Activated naive CD8-positive, alpha-beta T cell treated with anti-CD3 and anti-CD28 coated beads, Interleukin-2, amount 50 U/mL, for 24 hours (primary cell): ENCODE measurements at places on chromosomes 3 and 15.

DNA sequence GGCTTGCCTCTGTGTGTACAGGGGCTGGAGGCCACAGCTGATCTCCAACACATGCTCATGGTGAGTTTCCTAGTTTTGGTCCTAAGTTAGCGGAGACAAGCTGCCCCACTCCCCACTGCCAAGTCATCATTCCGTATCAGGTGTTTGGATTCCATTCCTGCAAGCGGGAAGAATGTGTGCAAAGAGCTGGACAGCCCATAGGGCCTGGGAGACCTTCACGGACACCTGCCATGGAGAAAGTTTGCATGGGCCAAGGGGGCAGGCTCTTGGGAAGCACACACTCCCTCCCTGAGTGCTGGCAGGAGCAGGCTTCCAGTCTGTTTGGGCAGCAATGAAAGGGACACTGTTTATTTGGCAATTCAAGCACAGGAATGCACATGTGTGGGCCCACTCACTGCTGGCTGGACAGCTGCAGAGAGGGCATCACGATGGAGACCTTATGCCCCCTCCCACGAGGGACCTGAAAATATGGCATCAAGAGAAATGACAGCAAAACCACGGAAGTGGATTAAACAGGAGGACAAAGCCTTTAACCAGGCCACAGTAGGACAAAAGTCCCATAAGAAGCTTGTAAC, 149.7 kb downstream of the KLF13 start:
- DNase-seq = no peak

DNA sequence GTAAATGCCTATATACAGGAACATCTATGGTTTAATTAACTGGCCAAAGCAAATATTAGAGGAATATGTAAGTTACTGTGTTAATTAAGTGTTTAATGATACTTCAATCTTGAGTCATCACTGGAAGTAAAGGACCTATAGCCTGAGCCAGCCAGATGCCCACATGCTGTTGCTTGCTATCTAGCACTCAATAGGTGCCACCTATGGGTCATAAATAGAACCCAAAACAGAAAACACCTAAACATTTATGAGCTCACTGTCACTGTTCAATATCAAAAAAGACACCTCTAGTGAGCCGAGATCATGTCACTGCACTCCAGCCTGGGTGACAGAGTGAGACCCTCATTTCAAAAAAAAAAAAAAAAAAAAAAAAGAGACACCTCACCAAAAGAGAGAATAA, 48.4 kb upstream of the IP6K2 start:
- DNase-seq = no peak

DNA sequence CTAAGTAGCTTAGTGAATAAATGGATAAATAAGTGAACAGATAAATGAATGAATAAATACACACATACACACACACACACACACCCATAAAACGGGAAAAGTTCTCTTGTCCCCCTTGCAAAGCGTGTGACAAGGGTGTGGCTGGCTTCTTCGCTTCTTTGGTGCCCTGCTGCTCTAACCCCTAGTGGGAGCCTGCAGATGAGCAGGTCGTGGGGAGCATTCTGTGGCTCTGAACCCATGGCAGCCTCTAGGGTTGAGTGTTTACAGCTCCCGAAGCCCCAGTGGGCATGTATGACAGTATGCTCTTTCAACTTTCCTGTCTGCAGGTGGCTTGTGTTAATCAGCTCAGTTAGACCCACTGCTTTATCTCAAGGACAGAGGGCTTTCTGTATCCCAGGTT, 582.3 kb downstream of the EDEM1 start:
- DNase-seq = no peak

DNA sequence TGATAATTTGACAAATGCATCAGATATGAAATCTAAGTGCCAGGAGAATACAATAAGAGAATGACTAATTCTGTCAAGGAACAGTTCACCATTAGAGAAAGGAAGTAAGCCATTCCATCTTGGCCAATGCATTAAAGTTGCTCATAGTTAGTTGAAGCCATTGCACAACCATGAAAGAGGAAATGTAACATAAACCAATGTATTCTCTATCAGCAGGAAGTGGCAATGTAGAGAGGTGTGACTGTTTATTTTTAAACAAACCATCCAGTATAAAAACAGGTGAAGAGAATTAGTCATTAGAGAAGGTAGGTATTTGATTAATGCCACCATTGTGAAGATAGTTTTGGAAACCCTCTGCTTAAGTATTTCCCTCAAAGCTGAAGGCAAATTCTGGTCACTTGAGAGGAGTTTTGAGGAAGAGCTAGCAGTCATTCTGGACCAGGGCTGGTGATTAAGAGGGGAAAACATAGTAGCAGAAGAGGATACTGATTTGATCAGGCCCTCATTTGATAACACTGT, 10.7 kb upstream of the ANXA2 start:
- DNase-seq = no peak

GRCh38 chr3:194070220-194070633, 65.7 kb upstream of the HES1 start:
- no peak for DNase-seq

DNA sequence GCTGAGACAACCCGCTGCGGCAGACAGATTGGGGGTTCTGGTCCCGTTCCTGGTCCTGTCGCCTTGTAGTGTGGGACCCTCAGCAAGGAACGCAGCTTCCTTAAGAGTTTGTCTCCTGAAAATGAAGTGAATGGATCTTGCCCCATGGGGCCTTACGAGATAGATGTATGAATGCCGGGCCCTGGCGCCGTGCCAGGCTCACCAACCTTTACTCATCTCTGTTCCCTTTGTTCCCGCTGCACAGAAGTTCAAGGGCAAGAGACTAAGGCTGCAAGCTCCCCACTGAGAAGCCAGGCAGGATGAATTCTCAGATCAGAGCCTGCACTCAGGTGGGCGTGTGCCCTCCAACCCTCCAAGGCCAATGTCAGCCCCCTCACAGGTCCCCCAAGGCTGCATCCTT, 162.7 kb upstream of the IQSEC1 start:
- no peak for DNase-seq

- no peak for DNase-seq
Measured at GRCh38 chr15:61584410-61584809, 355.3 kb upstream of the RORA start.

DNA sequence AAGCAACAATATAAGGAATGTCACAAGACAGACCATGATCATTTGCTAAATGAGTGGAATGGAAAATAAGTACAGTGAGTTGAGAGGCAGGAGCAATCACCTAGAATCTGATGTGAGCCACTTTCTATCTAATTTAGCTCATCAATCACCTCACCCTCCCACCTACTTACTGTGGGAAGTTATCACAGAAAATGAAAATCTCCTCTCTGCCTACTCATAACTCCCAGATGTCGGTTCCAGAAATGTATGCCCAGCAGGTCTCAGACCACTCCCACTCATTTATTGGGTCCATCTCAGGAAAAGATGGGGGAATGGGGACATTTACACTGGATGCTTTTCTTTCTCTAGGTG, 270.9 kb downstream of the FHIT start:
- DNase-seq = no peak

GRCh38 chr15:52257734-52258062, 37.9 kb downstream of the MYO5C start:
- DNase-seq = no peak

DNA sequence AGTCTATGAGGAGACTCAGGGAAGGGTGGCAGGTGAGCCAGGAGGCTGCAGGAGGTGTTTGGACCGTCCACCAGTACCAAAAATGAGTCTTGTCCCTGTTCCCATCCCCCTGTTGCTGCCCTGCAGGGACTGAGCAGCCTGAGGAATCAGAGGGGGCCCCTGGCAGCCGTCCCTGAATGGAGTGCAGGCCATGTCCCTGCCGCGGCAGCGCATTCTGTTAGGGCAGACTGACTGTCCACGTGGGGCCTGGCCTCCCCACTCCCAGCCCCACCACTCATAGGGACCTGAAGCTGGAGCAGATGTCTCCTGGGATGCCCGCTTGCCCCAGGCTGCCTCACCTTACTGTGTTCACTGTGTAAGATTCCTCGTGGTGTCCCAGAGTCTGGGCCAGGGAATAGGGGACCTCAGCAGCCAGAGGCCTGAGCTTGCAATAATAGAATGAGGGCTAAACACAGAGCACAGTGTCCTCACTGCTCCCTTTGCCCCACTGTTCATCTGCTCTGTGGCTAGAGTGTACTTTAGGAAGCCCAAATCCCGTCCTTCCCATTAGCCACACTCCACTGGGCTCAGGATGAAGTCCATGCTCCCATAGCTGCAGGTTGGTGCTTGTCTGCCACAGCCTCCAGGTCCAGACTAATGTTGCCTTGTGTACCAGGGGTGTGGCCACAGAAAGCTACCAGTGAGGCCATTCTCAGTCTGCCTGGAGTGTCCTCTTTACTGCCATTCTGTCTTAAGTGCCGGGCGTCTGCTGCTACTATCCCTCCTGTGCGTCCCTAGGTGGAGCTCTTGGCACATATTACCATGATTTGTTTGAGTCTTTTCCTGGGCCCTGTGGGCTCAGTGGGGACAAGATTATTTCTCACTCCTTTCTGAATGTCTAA, 63.2 kb downstream of the HCN4 start:
- no peak for DNase-seq

- no peak for DNase-seq
Measured at GRCh38 chr3:87173776-87174175, 53.3 kb upstream of the CHMP2B start.

GRCh38 chr3:99872923-99873254, 55.2 kb downstream of the CMSS1 start:
- no peak for DNase-seq

DNA sequence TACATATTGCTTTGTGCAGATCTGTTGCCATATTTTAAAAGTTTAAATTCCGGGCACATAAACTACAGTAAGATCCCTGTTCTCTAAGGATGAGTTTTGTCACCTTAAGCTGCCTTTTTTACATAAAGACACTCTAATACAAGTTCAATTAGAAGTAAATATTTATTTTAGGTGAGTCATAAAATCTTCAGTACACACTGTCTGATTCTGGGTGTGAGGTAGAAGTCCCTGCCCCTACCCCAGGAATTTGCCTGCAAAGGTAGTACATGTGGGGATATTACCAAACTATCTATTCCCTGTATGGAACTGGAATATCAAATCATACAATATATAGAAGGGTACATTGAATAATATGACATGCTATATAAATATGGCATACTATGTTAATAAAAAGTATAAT, 6.3 kb downstream of the SCG3 start:
- DNase-seq = no peak

- DNase-seq = no peak
Measured at GRCh38 chr3:110430146-110430545, 641.5 kb upstream of the NECTIN3 start.

DNA sequence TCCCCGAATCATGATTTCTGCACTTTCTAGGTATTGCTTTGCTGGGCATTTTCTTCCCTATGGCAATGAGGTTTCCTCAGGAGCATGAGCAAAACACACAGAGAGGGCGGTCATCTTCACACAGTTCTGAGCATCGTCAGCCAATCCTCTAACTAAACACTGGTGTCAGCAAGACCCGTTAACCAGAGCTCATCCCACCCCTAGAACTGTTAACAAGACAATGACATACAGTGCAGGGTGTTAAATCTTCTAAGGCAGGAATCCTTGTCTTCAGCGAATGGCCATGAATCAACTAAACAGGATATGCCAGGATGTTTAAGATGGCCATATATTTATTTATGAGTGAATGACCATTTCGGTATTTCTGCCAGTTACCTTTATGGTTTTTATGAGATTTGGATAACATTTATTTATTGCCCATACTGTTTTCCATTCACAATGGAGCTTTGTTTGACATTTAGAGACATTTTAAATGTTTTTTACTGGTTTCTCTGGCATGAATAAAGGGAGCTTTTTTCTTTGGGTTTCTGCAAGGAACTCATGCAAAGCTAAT, 411.5 kb upstream of the PROK2 start:
- DNase-seq = no peak

DNA sequence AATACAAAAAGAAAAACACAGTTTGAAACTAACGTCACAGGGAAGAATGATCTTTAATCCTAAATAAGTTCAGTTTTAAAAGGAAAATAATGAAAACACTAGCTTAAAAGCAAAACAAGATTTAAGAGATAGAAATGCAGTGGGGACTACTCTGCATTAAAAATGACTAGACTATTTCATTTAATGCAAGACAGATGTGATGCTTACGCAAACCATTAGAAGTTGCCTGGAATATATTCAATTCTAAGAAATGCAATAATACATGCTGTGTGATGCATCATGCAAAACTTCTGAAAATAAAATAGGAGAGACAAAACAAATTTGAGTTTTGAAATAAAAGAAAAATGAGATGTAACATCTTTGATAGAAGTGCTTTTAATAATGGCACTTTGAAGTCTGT, 97.6 kb upstream of the STRIT1 start:
- DNase-seq = no peak

GRCh38 chr3:73867524-73867923, 242.8 kb upstream of the PDZRN3 start:
- no peak for DNase-seq

- DNase-seq = no peak
Measured at GRCh38 chr3:194561306-194561974, 71.8 kb downstream of the TMEM44 start.

DNA sequence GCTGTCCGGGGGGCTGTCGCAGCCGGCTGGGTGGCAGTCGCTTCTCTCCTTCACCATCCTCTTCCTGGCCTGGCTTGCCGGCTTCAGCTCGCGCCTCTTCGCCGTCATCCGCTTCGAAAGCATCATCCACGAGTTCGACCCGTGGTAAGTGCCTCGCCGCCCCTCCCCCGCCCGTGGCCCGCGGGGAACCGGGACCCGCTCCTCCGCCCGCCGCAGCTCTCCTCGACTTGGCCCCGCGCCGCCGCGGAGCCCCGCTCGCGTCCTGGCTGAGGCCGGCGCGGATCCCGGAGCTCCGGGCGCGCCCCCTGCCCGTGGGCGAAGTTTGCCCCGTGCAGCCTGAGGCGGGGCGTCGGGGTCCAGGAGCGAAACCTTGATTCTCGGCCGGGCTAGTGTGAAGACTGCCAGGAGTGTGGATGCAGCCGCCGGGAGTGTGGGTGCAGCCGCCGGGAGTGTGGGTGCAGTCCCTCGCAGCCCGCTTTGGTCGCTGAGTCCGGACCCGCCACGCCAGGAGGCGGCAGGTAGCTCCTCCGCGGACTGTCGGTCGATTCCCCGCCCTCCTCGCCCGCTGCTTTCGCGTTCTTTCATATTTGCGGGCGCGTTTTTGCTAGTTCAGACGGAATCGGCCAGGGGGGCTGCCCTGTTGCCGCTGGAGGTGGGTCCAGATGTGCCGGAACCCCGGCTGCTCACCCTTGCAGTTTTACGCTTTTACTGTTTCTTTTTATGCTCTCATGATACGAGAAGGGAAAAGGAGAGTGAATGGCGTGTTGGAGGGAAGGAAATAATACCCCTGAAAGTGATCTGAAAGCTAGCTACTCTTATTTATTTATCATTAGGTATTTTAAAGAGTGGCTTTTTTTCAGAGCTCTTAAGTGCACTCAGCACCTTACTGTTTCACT, 692 bp downstream of the STT3B start:
- DNase-seq = peak; percentile 57
